ENCODE measurements at places on chromosomes 13 and 19.
A peak's percentile ranks its signal among the peaks of the same experiment; 100 is the strongest.

DNA sequence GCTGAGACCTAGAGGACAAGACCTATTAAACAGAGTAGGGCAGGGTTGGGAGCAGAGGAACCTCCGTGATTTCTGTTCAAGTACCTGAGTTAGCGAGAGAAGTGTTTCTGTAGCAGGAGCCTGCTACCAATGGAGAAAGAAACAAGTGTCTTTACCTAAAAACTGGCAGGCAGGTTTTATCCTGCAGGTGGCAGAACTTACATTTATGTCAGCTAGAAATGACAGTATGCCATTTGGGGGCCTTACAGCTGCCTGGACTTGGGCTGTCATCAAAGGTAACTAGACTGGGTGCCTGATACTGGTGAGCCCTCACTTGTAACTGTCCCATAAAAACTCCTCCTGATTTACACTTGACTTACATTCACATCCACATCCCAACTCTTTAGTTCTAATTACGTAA lies 185.3 kb upstream of the MIR17HG start:
- no peak for DNase-seq

DNA sequence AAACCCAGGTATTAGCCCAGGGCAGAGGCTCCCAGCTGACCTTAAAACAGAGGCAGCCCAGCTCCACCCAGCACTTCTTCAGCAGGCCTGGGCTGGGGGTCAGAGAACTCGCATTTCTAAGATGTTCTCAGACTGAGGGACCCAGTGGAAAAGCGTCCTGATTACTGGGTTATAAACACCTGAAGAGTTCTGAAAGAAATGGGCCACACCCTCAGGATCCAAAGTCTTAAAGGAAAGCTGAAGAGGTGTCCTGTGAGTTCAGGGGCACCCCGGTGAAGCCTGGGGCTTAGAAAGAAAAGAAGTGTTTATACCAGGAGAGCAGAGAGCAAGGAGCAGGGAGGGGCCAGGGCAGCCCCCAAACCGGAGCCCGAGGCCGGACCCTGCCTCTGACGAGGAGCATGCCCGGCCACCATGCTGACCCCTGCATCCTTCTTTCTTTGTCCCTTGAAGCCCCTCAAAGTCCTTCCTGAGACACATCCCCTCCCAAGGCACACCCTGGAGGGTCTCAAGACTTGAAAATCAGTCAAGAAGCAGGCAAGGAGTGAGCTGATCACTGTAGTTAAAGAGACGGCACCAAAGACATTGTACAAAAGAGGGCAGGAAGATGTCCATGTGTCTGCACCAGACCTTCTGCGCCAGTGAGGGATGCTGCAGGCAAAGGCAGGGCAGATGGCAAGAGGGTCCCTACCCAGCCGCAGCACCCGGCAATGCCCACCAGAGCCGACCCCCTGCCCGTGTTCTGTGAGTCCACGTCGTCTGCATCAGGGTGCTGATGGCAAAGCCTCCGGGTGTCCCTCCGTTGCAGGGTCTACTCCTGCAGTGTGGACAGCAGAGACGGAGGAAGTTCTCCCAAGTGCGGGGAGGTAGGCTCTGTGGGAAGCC lies 10.6 kb upstream of the RAB20 start:
- no peak for DNase-seq

- no peak for DNase-seq
Observed at GRCh38 chr19:19535311-19536191, 2.5 kb upstream of the CILP2 start.

DNA sequence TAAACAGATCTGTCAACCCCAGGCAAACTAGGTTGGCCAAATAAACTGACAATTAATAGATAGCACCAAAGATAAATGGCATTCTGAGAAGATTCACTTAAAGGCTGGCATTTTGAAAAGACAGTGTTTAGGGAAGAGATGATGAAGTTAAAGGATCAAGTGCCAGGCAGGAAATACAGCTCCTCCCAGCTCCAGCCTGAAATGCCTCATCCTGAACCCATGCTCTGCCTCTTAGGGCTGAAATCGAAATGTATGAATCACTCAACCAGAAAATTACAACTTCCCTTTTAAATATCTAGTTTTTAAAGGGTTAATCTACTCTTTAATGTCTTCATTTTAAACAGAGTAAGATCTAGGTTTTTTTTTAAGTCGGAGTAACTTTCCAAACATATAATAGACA lies 171.2 kb upstream of the UBL3 start:
- no peak for DNase-seq

- DNase-seq = no peak
Observed at GRCh38 chr19:4310247-4311121, 6.1 kb downstream of the FSD1 start.

- no peak for DNase-seq
Observed at GRCh38 chr13:72029981-72030380, 163.0 kb upstream of the DACH1 start.

DNA sequence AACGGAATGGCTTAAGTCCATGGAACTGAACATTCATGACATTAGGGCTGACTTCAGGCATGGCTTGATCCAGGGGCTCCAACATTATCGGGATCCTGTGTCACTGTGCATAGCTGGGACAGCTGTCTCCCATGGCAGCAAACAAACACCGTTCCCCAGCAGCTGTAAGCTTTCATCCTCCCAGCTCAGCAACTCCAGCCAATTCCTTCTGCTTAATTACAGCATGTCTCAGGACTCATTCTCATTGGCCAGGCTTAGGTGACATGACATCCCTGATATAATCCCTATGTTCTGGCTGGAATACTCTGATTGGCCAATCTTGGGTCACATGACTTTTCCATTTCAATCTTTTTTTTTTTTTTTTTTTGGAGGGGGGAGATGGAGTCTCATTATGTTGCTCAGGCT lies 10.9 kb upstream of the TLE5 start:
- no peak for DNase-seq

- DNase-seq = no peak
Observed at GRCh38 chr13:25353344-25353743, 18.4 kb upstream of the ATP8A2 start.

DNA sequence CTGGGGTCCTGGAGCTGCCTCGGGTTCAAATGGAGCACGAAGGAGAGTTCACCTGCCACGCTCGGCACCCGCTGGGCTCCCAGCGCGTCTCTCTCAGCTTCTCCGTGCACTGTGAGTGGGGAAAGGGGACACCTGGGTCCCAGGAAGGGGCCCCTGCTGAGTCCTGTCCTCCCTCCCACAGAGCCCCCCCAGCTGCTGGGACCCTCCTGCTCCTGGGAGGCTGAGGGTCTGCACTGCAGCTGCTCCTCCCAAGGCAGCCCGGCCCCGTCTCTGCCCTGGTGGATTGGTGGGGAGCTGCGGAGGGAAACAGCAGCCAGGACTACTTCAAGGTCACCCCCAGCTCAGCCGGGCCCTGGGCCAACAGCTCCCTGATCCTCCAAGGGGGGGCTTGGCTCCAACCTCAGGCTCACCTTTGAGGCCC lies 11.0 kb upstream of the SIGLEC11 start:
- no peak for DNase-seq

DNA sequence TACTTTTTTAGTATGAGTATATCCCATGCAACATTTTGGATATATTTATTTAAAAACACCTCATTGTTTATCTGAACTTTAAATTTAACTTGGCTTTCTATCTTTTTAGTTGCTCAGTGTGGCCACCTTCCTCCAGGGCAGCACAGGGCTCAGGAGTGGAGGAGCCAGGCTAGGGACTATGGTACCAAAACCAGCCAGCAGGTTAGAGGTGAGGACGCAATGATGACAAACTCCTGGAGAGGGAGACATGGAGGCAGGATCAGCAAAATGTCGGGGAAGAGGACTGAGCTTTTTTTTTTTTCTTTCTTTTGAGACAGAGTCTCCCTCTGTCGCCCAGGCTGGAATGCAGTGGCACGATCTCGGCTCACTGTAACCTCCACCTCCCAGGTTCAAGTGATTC lies 29.6 kb upstream of the CALM3 start:
- DNase-seq = peak; percentile 38

- peak; percentile 84 for DNase-seq
Observed at GRCh38 chr19:55605637-55606470, at the start of gene ZNF865. ZNF865 (plus strand) TSS chr19:55605647; CDS start chr19:55613619, 7,972 bp downstream.

GRCh38 chr13:99922631-99923404 lies 48.7 kb downstream of the ZIC5 start:
- DNase-seq = no peak

DNA sequence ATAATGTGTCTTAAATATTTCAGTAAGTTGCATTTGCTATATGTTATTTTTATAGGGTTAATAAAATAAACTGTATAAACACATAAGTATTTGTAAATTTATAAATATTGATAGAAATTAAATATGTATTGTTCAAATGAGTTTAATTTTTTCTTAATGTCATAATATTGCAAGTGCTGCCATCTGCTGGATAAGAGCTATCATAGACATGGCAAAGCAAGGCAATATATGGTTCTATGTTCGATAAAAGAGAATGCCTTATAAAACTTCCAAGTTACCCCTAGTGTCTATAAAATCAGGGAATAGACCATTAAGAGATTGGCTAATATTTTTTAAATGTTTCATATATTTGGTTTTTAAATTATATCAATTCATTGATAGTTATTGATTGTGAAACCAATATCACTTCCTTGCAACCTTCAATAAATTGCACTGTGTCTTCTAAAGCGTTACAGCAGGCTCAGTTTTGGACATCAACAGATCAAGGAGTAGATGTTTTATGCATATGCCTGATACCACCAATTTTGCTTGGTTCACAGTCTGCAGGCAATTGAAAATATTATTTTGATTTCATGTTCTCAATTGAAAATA lies 29.0 kb upstream of the SLITRK6 start:
- DNase-seq = no peak

GRCh38 chr13:41471785-41472184 lies 14.4 kb downstream of the RGCC start:
- DNase-seq = no peak

DNA sequence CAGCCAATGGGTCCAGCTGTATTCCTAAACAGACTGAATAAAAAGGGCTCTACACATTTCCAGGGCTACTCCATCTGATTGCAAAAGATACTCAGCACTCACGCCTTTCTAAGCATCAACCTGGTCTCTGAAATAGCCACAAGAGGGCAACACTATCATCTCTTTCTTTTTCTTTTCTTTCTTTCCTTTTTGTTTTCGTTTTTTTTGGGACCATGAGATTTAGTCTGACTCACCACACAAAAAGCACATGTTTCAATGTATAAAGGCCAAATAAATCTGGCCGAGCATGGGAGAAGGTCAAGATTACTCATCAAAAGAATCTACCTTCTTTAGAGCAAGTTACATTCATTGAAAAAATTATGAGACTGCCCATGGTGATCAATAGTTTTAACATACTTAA lies 805.6 kb upstream of the ARGLU1 start:
- DNase-seq = no peak

DNA sequence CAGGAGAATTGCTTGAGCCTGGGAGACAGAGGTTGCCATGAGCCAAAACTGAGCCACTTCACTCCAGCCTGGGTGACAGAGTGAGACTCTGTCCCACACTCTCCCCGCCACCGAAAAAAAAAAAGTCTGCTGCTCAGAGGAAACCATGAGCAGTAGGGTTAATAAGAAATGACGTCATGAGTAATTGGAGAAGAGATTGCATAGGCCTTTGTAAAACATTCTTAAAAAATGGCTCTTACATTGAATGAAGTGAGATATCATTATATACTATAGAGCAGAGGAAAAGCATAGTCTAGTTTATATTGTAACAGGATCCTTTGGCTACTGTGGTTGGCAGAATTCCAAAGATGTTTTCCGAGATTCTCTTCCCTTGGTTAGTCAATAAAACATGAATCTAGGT lies 228.2 kb downstream of the PCDH20 start:
- DNase-seq = no peak

- DNase-seq = peak; percentile 37
Observed at GRCh38 chr13:105410602-105411001, 1124.9 kb downstream of the EFNB2 start.

All from activated CD8-positive, alpha-beta T cell treated with anti-CD3 and anti-CD28 coated beads, Interleukin-2, amount 10 ng/mL, durations not matched to agents 7 days and 5 days (primary cell).